ENCODE measurements at places on chromosomes 3 and 15. TPM values are rescaled to one million over a fixed set of nuclear protein-coding genes. Genes with fewer than 3 reads are reported as not detected.

Gene CALML4
- total RNA-seq, result 0.36 TPM

DNA sequence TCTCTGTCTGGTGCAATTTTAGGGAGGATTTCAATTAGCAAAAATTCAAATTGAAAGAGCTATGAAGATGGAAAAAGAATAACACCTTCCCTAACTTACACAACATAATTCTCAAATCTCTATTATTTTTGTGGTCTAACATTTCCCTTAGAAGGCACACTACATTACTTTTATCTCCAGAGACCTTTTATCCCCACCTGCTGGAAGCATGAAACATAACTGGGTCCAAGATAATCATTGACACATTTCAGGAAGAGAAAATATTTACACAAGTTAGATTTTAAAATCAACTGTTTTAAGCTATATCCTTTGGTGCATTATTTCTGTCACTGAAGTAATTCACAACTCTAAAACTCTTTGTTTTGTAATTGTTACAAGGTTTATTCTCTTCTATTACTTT lies 779.5 kb downstream of the ROBO1 start:
- H3K36me3 ChIP-seq, result no peaks in the 10 kb centered on the region
- peak; percentile 46 for DNase-seq

GRCh38 chr3:167113035-167113830 lies 266.9 kb downstream of the ZBBX start:
- no peak overlapping the region for H3K4me3 ChIP-seq
- H3K36me3 ChIP-seq, result no peaks in the 10 kb centered on the region
- H3K4me1 ChIP-seq, result no peaks in the 10 kb centered on the region

DNA sequence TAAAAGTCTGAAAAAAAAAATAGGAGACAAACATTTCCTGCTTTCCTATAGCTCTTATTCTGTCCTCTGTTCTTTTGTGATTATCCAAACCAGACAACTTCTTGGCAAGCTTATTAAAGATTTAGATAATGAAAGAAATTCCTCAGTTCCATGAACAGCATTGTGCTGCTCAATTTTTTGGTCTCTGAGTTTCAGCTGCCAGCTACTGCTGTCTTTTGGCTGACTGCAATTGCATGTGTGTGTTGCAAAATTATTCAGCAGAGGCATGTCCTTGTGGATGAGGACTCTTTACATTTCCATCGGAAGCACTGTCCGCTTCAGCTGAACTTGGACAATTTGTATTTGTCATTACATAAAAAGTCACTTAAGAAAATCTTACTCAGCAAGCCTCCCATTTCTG lies 397.3 kb upstream of the RASGRP1 start:
- H3K27ac ChIP-seq, result no peak overlapping the region
- H3K4me3 ChIP-seq, result no peak overlapping the region
- no peaks in the 10 kb centered on the region for H3K36me3 ChIP-seq
- H3K27me3 ChIP-seq, result no peaks in the 10 kb centered on the region

- no peaks in the 10 kb centered on the region for H3K27me3 ChIP-seq
- no peaks in the 10 kb centered on the region for H3K4me1 ChIP-seq
- DNase-seq, result no peak
- H3K4me3 ChIP-seq, result no peak overlapping the region
- H3K27ac ChIP-seq, result no peak overlapping the region
These were observed 89.7 kb downstream of the NR1I2 start for GRCh38 chr3:119871571-119871970.

DNA sequence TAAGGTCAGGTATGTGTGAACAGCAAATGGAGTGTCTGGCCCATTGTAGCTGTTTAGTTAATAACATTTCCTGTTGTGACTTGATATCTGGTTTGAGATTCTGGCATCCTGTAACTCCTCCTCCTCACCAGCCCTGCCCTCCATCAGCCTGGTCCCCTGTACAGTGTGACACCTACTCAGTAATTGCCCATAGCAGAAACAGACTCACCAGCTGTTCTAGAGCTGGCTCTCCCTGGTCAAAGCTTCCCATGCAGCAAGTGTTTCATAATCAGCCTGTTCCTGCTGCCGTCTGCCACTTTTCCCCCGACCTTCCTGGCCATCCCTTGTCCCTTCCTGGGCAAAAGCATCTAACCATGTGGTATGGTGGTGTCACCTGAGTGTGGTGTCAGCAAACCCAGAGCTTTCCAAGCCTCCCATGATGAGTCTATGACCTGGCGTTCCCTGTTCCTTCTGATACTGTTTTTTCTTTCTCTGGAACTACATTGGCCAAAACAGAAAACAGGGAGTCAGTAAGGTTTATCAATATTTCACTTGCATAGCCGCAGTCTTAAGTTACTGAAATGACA lies 55.4 kb downstream of the B3GALNT1 start:
- no peaks in the 10 kb centered on the region for H3K4me1 ChIP-seq
- no peak overlapping the region for H3K27ac ChIP-seq
- no peaks in the 10 kb centered on the region for H3K36me3 ChIP-seq
- no peak overlapping the region for H3K4me3 ChIP-seq

GRCh38 chr3:99872923-99873254 lies 55.2 kb downstream of the CMSS1 start:
- H3K27ac ChIP-seq, result peak overlapping the region; percentile 30
- H3K4me3 ChIP-seq, result peak overlapping the region; percentile 16
- no peak for DNase-seq

GRCh38 chr15:100695048-100695447 lies 92.7 kb downstream of the ASB7 start:
- no peak for DNase-seq
- H3K27me3 ChIP-seq, result no peaks in the 10 kb centered on the region
- H3K4me1 ChIP-seq, result peaks cover 7% of the 10 kb centered on the region
- H3K4me3 ChIP-seq, result no peak overlapping the region
- H3K36me3 ChIP-seq, result no peaks in the 10 kb centered on the region
- H3K27ac ChIP-seq, result no peak overlapping the region

Gene C3orf20
- not detected for total RNA-seq

- no peaks in the 10 kb centered on the region for H3K27me3 ChIP-seq
- no peak overlapping the region for H3K4me3 ChIP-seq
- no peaks in the 10 kb centered on the region for H3K4me1 ChIP-seq
- H3K36me3 ChIP-seq, result no peaks in the 10 kb centered on the region
- H3K27ac ChIP-seq, result no peak overlapping the region
These were observed 116.9 kb upstream of the ARPP21 start for GRCh38 chr3:35522450-35522849.

DNA sequence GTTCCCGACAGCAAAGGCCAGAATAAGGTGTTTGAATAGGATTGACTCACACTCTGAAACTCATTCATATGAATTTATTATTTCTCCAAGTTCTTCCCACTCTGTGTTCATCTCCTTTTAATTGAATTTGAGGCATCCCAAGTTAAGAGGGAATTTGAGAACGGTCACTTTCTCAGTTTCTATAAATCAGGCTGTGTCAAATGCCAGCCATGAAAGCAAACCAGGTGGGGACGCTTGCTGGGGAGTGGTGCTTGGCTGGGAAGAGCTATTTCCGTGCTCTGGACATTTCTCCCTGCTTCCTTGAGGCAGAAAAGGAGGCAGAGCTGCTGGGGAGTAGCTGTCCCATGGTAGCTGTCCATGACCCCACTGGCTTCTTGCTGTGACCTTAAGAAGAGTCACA lies 116.6 kb downstream of the FBN1 start:
- H3K27ac ChIP-seq, result no peak overlapping the region
- no peak overlapping the region for H3K4me3 ChIP-seq
- H3K27me3 ChIP-seq, result no peaks in the 10 kb centered on the region
- peaks cover 11% of the 10 kb centered on the region for H3K4me1 ChIP-seq
- peaks cover 39% of the 10 kb centered on the region for H3K36me3 ChIP-seq
- no peak for DNase-seq

DNA sequence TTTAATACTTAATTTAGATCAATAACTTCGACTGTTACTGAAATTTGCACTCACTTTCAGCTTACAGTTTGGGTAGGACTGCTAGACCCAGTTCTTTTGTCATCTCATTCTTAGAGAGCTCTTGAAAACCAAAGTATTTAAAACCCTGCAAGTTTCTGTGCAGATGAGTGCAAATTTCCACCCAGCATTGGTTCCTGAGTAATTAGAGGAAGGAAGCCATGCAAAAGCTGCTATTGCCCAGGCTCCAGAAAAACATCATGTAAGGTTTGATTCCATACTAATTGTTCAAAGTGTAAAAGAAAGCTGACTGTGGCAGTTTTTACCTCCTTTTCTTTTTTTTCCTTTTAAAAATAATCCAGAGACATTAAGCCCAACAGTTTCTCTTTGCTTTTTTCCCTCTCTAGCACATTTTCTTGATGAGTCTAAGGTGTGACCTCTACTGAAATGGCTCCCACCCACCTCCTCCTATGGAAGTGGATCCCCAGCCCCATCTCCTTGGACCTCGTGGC lies 30.3 kb downstream of the ABHD2 start:
- no peaks in the 10 kb centered on the region for H3K27me3 ChIP-seq
- peaks cover 18% of the 10 kb centered on the region for H3K36me3 ChIP-seq
- no peak overlapping the region for H3K27ac ChIP-seq
- H3K4me1 ChIP-seq, result peaks cover 13% of the 10 kb centered on the region

GRCh38 chr15:35843498-35843897 lies 297.5 kb upstream of the DPH6 start:
- no peaks in the 10 kb centered on the region for H3K36me3 ChIP-seq
- no peak overlapping the region for H3K4me3 ChIP-seq
- H3K27me3 ChIP-seq, result peaks cover 34% of the 10 kb centered on the region
- no peak for DNase-seq
- no peaks in the 10 kb centered on the region for H3K4me1 ChIP-seq

Gene MCTP2
- total RNA-seq, result 8.6 TPM

- no peaks in the 10 kb centered on the region for H3K27me3 ChIP-seq
- H3K27ac ChIP-seq, result peak overlapping the region; percentile 19
- no peaks in the 10 kb centered on the region for H3K36me3 ChIP-seq
- peak; percentile 60 for DNase-seq
These were observed 246.5 kb downstream of the PTPRG start for GRCh38 chr3:61807865-61808276.

DNA sequence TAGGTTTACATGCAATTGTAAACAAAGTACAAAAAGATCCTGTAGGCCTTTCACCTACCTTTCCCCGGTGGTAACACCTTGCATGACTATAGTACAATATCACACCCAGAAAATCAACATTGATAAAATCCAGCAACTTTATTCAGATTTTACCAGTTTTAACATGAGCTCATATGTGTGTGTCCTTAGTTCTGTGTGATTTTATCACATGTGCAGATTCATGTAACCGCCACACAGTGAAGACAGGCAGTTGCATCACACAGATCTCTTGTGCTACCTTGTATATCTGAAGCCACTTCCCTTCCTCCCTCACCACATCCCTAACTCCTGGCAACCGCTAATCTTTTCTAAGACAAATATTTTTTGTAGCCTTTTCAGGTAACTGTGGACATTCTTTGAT lies 183.5 kb upstream of the C2CD4B start:
- H3K36me3 ChIP-seq, result no peaks in the 10 kb centered on the region
- no peak overlapping the region for H3K27ac ChIP-seq
- peaks cover 24% of the 10 kb centered on the region for H3K27me3 ChIP-seq
- no peaks in the 10 kb centered on the region for H3K4me1 ChIP-seq

DNA sequence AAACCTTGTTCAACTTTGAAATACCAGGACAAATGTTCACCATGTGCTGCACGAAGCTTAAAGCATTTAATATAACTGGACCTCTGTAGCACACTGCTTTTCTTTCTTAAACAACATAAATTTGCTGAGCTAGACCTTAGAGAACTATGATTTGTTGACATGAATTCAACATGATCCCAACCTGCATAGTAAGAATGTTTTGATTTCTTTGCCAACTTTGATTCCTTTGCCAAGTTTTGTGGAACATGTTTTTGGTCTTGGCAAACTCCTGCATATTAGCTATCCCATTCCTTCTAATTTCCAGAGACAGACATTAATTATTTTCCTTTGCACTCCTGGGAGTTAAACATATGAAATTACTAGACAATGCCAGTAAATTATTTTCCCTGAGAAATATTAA lies 197.2 kb upstream of the RBMS3 start:
- H3K27me3 ChIP-seq, result no peaks in the 10 kb centered on the region
- no peak overlapping the region for H3K27ac ChIP-seq
- no peak overlapping the region for H3K4me3 ChIP-seq

DNA sequence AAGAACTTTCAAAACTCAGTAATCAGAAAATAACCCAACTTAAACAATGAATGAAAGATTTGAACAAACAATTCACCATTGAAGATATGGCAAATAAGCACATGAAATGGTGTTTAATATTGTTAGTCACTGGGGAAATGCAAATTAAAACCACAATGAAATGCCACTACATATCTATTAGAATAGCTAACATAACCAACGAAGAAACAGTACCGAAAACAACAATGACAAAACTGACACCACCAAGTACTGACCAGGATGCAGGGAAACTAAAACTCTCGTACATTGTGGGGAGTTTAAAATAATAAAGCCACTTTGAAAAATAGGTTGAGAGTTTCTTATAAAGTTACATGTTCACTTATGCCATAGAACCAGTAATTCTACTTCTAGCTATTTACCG lies 69.1 kb downstream of the KBTBD8 start:
- H3K27ac ChIP-seq, result no peak overlapping the region
- H3K27me3 ChIP-seq, result no peaks in the 10 kb centered on the region
- no peaks in the 10 kb centered on the region for H3K36me3 ChIP-seq
- DNase-seq, result no peak
- H3K4me3 ChIP-seq, result no peak overlapping the region

Gene SHF
- 1.8 TPM for total RNA-seq

DNA sequence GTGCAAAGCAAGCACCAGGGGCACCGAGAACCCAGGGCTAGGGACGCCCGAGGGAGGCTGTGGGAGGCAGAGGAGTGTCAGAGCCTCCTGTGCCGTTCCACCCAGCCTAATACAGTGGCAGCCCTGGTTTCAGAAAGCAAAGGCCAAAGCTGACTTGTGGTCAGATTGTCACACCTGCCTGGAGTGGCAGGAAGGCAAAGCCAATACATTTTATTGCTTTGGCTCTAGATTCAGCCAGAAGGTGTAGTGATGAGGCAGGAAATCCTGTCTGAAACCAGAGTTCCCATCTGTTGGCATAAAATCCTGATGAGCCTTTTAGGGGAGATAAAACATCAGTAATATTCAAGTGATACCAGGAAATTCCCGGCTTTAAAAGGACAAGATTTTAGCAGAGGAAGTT lies 168.3 kb downstream of the SLCO3A1 start:
- H3K27ac ChIP-seq, result no peak overlapping the region
- H3K4me3 ChIP-seq, result no peak overlapping the region
- DNase-seq, result no peak
- H3K27me3 ChIP-seq, result no peaks in the 10 kb centered on the region

Gene MEGF11
- total RNA-seq, result not detected

DNA sequence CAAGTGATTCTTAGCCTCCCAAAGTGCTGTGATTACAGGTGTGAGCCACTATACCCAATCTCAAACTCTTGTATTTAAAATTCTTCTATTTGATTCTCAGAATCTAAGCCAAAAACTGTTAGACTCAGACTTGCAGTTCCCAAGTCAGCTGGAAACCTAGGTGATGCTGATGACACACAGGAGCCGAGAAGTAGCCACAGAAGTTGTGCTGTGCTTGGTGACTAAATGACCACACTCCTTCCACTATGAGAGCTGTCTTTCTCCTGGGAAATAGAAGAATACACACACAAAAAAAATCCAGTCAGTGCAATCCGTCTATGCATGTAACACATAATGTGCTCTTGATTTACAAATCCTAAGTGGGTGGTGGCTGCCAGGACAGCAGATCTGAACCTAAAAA lies 33.9 kb downstream of the ILDR1 start:
- no peak overlapping the region for H3K4me3 ChIP-seq
- DNase-seq, result no peak
- no peaks in the 10 kb centered on the region for H3K36me3 ChIP-seq

- no peak overlapping the region for H3K4me3 ChIP-seq
- H3K27me3 ChIP-seq, result no peaks in the 10 kb centered on the region
- no peak for DNase-seq
- no peaks in the 10 kb centered on the region for H3K36me3 ChIP-seq
- H3K27ac ChIP-seq, result no peak overlapping the region
These were observed 232.2 kb downstream of the ADAMTS17 start for GRCh38 chr15:100109486-100110035.

GRCh38 chr15:48414015-48414414 lies 82.8 kb downstream of the DUT start:
- DNase-seq, result peak; percentile 68
- H3K4me3 ChIP-seq, result no peak overlapping the region
- peaks cover 46% of the 10 kb centered on the region for H3K36me3 ChIP-seq
- peak overlapping the region; percentile 14 for H3K27ac ChIP-seq
- peaks cover 5% of the 10 kb centered on the region for H3K4me1 ChIP-seq
- H3K27me3 ChIP-seq, result no peaks in the 10 kb centered on the region
